Type B pancreatic cell (in vitro differentiated cells): ENCODE measurements at places on chromosomes 1 and 21.

GRCh38 chr1:166988974-166989515, at the start of gene MAEL:
Gene MAEL, plus strand, starts transcription at chr1:166989280. Its CDS starts 73 bp downstream, at chr1:166989353.
- DNase-seq: no peak

DNA sequence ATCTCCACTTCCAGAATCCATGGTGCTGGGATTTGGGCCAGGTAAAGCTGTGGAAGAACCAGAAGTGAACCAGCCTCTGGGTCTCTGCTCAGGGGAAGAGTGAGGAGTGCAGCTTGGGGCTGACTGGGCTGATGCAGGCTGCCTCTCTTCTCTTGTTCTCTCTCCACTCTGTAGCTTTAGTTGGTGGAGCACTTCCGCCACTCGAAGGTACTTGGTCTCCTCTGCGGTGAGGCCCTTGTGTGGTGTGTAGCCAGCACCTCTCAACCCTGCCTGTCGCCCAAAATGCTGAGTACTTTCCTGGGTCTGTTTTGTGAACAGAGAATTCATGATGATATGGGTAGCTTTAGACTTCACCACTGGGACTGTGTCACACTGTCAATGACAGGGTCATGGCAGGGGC, 63.2 kb downstream of the URB2 start:
- DNase-seq: no peak

GRCh38 chr1:201889090-201889968, 631 bp downstream of the SHISA4 start:
- DNase-seq: no peak

DNA sequence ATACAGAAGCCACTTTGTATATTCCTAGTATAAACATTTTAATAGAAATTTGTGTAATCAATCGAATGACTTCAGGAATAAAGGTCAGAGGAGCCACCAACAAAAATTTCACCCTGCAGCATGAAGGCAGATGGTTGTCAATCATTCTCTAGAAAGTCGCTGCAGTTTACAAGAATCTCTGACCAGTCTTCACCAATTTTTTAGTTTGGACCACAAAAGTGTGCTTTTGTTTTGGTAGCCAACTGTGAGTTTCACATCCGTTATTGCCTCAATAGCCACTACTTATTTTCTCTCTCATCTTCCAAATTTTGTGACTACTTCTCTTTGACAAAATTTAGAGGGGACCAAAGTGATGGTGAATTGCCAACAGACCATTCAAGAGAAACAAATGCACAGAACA, 1155.6 kb downstream of the AMY1C start:
- DNase-seq: no peak

GRCh38 chr1:6505367-6506209, 14.1 kb upstream of the PLEKHG5 start:
- no peak for DNase-seq

- no peak for DNase-seq
Observed at GRCh38 chr1:3180915-3181314, 111.9 kb downstream of the PRDM16 start.

DNA sequence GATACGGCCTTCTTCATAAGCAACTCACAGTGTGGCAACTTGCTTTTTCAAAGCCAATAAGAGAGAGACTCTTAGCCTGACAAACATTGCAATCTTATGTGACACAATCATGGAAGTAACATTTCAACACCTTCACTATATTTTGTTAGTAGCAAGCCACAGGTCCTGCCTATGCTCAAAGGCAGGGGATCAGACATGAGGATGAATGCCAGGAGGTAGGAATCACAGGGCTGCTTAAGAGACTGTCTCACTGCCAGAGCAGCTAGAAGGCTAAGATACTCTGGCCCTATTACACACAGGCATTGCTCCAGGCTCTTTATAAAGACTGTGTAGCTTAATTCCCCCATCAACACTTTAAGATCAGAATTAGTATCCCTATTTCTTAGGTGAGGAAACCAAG, 236.2 kb upstream of the KAZN start:
- DNase-seq: no peak

- DNase-seq: no peak
Observed at GRCh38 chr1:181149326-181150125, 61.0 kb downstream of the IER5 start.

DNA sequence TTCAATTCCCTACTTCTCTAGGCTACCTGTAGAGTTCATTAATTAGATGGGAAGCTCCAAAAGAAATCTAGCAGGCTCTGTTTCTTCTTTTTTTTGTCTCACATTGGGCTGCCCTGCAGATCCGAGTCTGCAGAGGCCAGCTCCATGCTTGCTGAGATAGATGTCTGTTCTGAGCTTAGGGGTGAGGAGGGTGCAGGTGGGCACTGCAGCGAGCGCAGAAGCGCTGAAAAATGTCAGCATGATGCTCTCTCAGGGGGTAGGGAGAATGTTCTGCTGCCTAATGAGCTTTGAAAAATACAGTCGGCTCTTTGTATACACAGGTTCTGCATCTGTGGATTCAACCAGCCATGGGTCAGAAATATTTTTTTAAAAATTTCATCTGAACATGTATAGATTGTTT, 56.8 kb upstream of the KCNA3 start:
- DNase-seq: no peak

- DNase-seq: no peak
Observed at GRCh38 chr1:93177991-93178390, 2.2 kb downstream of the TMED5 start.

- DNase-seq: no peak
Observed at GRCh38 chr21:42843056-42843455, 36.3 kb downstream of the WDR4 start.

DNA sequence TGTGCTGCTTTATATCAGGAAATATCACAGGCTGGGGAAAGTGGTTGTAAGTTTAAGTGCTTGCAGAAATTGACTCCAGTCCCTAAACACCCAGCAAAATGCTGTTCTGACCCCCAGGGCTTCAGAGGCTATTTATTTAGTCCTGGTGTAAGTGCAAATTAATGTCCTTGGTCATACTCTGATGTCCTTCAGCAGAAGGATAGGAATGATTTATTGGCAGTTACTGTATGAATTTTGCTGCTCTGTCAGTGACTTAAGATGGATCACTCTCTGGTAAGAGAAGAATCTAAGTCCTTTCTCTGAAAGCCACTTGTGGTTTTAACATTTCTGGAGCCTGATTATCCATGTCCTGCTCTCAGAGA, 21.9 kb downstream of the FAM20B start:
- DNase-seq: no peak

GRCh38 chr1:183027791-183028190, 4.6 kb downstream of the LAMC1 start:
- no peak for DNase-seq

GRCh38 chr1:183300395-183300794, 114.3 kb downstream of the LAMC2 start:
- no peak for DNase-seq

- no peak for DNase-seq
Observed at GRCh38 chr1:33850481-33850880, 13.4 kb upstream of the HMGB4 start.

GRCh38 chr1:12177999-12178441, 11.2 kb downstream of the TNFRSF1B start:
- no peak for DNase-seq

DNA sequence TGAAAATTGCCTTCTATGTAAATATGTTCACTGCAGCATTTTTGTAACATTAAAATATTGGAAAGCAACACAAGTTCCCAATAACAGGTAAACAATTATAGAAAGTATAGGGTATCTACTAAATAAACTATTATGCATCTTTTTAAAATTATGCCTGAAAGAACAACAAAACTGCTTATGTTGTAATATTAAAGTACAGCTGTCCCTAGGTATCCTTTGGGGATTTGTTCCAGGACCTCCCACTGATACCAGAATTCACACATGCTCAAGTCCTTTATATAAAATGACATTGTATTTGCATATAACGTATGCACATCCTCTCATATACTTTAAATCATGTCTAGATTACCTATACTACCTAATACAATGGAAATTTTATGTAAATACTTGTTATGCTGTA, 121.8 kb upstream of the TNFSF4 start:
- no peak for DNase-seq

GRCh38 chr1:98458511-98459485, 202.7 kb upstream of the SNX7 start:
- DNase-seq: no peak

GRCh38 chr1:96387785-96388184, 333.8 kb upstream of the PTBP2 start:
- no peak for DNase-seq

DNA sequence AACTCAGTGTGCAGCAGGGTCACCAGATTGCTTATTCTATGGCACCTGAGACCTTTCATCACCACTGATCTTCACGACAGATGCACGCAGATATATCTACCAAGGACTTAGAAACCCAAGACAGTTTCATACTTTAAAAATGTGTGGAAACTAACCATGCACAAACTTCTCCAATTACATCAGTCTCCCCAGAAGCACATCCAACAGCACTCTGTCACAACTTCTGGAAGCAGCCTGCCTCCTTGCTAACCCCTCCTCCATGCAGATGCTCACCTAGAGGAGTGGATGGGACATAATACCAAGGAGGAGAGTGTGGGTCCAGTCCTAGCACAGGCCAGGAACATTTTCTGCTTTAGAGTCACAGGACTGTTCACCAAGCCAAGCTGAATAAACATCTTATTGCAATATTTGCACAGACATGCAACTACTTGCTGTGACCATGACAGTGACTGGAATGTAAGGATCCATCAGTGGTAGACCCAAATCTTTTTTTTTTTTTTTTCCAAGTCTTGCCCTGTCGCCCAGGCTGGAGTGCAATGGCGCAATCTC, 69.4 kb downstream of the HIVEP3 start:
- no peak for DNase-seq

DNA sequence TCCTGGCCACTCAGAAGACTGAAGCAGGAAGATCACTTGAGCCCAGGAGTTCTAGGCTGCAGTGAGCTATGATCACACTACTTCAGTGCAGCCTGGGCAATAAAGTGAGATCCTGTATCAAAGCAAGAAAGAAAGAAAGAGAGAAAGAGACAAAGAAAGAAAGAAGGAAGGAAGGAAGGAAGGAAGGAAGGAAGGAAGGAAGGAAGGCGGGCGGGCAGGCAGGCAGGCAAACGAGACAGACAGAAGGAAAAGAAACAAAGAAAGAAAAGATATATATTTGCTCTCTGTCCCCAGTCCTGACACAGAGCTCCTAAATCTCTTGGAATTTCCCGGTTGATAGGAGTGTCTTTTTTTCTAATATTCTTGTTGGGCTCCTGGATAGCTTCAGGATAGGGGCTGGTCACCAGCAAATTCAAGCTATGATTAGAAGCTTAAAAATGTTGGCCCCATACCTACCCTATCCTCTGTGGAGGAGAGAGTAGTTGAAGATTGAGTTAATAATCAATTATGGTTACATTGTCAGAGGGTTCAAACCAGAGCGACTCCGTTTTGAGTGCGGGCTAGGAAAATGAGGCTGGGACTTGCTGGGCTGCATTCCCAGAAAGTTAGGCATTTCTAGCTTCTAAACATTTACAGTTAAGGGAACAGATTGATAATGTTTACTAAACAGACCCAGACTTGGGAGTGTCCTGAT, 3.3 kb upstream of the MIGA1 start:
- no peak for DNase-seq

DNA sequence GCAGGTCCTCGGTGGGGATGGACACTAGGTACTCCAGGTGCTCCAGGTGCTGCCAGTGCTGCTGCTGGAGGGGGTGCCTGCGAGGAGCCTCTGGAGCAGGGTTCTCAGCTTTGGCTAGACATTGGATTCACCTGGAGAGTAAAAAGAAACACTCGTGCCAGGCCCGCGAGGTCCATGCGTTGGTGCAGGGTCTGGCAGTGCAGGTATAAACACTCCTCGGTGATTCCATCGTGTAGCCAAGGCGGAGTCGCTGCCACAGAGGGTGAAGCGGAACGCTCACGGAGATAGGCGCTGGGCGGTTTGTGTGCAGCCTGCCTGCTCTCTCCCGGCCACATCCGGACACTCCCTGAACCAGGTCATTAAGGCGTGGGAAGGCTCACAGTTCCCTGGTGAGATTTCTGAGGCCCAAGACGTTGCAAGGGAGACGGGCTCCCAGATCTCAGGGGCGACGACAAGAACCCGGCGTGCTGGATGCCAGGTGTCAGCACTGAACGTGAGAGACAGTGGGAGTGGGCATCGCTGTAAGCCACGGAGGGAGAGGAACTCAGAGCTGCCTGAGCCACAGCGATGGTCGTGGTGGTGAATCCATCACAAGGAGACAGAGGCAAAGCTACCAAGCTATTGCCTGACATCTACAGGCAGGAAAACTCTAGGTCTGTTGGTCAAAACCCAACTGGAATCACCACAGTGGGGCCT, 17.2 kb upstream of the SUMO3 start:
- no peak for DNase-seq

GRCh38 chr1:202810193-202810614, 550 bp upstream of the PCAT6 start:
- no peak for DNase-seq

DNA sequence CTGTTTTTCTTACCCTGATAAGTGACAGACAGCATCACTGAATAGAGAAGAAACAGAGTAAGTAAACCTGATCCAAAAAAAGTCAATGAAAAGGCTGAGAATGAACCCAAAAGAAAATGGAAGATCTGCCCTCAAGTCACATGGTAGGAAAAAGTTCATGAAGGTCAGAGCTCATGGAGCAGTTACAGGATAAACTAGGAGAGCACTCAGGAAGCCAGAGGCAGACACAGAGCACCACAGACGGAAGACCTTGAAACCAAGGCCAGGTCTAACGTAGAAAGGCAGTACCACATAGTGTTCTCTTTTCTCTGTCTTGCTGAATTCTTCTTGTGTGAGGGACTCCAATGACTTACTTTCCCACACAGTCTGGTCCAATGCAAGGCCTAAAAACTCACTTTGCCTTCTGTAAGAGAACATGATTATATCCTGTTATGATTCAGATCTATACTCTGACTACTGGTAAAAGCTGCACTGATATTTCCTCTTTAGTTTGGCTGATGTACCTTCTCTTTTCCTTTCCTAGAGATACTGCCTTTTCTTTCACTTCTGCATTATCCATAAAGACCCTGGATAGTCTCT, 40.8 kb downstream of the RTCA start:
- no peak for DNase-seq

GRCh38 chr1:243580072-243580471, 270.0 kb downstream of the AKT3 start:
- DNase-seq: no peak

DNA sequence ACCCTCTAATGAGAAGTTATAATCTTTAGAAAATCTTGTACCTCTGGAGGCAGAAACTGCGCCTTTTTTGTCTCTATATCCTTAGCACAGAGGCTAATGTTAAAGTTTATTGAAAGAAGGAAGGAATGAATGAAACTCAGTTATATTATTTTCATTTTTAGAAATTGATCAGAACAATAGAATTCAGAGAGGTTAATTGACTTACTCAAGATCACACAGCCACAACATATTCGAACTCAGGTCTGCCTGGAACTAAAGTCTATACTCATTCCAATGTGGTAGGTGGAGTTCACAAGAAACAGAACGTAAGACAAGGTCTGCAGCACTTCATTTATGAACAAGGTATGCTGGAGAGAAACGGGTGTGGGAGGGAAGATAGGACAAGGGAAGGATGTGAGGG, 23.0 kb upstream of the ITPKB start:
- DNase-seq: no peak
